ENCODE measurements at places on chromosomes 4 and X. TPM values are rescaled to one million over a fixed set of nuclear protein-coding genes. Genes with fewer than 3 reads are reported as not detected.

ZNF185 gene
- total RNA-seq = 8.0 TPM

KLHL13 gene
- not detected for total RNA-seq

NUDT10 gene
- 0.59 TPM for total RNA-seq

DNA sequence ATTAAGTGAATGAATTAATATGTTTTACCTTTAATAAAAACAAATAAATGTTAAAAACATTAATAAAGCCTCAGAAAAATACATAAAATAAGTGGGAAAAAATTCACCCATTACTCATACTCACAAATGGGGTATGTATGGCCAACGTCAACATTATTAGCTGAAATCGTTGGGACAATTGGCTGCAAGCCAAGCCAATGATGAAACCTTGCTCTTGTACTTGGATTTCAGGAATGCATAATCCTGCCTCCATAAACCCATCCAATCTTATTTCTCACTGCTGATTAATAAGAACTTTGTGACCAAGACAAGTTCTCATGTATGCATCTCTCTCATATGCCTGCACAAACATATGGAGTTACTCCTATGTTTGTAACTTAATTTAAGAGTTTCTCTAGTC, 35.3 kb upstream of the ADAMTS3 start:
- H3K4me3 ChIP-seq = no peak overlapping the region
- no peaks in the 10 kb centered on the region for H3K27me3 ChIP-seq
- H3K4me1 ChIP-seq = no peaks in the 10 kb centered on the region

All from osteocyte (in vitro differentiated cells).